ELR (cell line): ENCODE measurements at places on chromosomes 11 and 22.

DNA sequence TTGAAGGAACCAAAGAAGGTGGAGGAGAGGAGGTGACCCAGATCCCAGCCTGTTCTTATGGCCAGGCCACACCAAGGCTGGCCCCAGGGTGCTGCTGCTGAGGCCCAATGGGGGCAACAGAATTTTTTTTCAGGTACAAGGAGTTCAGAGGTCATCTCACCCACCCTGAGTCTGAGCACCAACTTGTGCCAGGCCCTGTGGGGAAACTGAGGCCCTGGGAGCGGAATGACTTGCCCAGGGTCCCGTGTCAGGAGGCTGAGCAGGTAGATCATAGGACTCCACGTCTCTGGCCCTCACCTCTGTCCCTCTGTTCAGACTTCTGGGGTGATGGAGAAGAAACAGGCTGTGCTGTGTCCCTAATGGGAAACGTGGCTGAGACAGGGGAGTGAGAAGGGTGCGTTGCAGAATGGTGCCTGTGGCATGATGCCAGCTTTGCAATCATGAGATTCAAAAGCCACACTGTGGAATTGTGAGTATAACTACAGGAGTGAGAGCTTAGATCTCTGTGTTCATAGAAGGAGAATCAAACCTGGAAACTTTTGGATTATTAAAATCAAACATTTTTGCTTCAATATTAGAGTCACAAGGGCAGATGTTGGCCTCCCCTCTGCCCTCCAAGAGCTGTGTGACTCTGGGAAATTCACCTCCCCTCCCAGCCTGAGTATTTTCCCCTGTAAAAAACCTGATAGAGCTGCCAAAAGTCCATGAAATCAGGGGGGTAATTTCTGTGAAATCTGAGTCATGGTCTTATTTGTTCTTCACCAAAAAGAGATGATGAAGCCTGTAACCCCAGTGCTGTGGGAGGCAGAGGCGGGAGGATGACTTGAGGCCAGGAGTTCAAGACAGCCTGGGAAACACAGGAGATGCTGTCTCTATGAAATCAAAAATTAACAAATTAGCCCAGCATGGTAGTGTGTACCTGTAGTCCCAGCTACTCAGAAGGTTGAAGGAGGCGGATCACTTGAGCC is 874 bp downstream of the APOL1 start:
- DNase-seq = no peak

DNA sequence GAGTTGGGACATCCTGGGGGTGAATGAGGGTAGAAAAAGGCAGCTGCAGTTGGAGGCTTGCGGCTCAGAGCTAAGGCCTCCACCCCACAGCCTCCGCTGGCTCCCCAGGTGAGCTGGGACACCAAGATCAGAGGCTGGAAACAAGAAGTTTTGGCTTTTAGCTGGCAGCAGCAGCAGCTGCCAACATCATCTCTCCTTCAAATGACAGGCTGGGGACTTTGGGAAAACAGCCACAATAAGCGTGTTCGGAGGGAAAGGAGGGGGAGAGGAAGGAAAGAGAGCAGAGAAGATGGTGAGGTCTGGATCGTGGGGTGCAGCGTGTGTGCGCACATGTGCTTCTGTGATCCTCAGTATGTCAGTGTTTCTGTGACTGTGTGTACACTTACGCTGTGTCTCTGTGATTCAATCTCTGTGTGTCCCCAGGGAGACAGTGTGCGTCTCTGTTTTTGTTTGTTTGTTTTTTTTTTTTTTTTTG is 62.0 kb upstream of the RASD2 start:
- DNase-seq = no peak

GRCh38 chr11:75735181-75735845 is 17.7 kb downstream of the MOGAT2 start:
- DNase-seq = no peak

DNA sequence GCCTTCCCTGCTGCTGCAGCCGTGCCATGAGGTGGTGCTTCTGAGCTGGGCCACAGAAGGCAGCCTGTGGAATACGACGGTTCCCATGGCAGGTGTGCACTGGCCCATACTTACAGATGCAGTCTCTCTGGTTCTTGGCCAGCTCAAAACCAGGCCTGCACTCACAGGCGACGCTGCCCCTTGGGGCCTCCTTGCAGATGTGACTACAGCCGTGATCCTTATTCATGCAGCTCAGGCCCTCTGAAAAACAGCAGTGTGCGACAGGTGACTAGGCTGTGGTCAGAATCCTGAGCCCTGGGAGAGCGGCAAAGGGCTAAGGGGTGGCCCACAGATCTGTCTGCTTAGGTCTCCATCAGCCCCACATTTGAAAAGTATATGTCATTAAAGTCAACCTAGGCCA is 22.1 kb downstream of the SCUBE2 start:
- DNase-seq = no peak
